ENCODE measurements at places on chromosomes 1 and 21.
A peak's percentile ranks its signal among the peaks of the same experiment; 100 is the strongest.

- no peak for ATAC-seq
These were observed 269.8 kb upstream of the KAZN start for GRCh38 chr1:14328685-14329084.

DNA sequence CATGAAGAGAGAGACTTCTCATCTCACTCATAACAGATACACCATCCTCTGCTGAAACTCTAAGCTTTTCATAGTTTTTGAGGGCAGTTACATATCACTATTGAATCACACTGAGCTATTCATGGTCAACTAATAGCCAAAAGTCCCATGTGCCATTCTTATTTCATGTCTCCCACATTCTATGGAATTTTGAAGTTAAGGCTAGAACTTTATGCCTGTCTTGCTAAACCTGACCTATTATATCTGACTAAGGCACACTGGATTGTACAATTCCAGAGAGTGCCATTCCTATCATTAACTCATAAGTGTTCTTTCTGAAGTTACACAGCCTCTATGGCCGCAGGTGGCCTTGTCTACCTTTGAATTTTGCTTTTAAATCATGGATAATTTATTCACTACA lies 254.3 kb downstream of the PTPRC start:
- ATAC-seq, result no peak

GRCh38 chr1:198517623-198518199 lies 22.8 kb downstream of the ATP6V1G3 start:
- no peak for ATAC-seq

DNA sequence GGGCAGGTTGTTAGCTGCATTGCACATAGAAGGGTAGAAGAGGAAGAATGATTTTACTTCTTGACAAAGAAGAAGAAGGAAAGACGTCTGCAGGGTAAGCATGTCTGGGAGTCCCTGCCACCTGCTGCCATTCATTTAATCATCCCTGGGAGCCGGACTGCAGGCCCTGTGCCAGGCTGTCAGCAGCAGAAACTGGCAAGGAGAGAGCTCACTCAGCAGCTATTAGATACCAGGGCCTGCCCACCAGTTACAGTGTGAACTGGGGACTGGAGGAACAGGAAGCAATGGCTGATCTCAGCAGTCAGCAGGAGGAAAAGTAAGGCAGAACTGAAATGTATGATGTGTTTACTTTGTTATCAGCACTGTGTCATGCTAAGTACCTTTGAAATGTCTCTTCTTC lies 75.7 kb upstream of the C1orf87 start:
- peak; percentile 91 for ATAC-seq

- no peak for ATAC-seq
These were observed 3.1 kb upstream of the KCNE2 start for GRCh38 chr21:34360488-34361241.

DNA sequence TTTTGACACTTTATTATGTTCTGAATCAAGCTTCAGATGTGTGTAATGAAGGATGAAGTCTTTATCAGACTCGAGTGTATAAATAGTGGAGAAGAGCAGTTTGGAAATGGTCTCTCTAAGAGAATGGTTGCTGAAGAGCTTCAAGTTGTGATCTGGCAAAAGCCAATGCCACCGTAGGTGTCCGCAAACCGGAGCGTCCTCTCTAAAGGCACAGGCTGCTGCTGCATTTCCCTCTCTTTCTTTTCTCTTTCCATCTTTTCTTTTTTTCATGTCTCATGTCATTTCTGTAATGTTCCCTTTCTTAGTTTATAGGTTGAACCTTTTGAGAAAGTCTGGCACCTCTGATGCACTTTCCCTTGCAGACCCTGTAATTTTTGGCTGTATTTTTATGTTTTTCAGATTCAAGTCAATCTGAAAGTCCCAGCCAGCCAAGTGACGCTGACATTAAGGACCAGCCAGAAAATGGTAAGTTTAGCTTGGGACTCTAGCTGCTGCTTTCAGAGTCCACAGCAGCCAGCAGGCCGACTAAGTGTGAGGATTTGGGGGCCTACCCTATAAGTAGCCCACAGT lies 194.8 kb downstream of the NFIA start:
- no peak for ATAC-seq

DNA sequence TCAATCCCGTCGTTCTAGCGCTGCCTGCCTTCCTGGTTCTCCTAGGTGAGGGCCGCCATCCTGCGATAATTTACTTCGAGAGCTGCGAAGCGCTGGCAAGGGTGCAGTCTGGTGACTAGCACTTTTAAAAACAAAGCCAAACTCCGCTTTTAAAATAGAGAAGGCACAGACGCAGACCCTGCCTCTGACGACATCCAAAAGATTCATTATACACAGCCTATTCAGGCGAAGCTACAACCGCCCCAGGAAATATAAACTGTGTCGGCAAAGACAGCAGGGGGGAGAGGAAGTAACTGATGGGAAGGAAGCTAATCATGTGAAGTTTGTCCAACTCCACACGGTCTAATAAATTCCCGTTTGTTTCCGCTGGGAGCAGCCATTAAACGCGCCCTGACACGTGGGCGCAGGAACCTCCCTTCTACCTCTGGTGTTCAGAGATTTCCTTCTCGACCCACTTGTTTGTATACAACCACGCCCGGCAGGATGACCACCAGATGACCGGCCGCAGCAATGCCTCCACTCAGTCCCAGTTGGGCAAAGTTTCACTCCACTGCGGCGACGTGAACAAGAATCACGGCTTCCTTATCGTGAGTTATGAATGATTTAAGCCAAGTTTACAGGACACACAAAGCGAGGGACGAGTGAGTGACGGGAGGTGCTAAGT lies 1.3 kb downstream of the GNG12 start:
- ATAC-seq, result peak; percentile 69

DNA sequence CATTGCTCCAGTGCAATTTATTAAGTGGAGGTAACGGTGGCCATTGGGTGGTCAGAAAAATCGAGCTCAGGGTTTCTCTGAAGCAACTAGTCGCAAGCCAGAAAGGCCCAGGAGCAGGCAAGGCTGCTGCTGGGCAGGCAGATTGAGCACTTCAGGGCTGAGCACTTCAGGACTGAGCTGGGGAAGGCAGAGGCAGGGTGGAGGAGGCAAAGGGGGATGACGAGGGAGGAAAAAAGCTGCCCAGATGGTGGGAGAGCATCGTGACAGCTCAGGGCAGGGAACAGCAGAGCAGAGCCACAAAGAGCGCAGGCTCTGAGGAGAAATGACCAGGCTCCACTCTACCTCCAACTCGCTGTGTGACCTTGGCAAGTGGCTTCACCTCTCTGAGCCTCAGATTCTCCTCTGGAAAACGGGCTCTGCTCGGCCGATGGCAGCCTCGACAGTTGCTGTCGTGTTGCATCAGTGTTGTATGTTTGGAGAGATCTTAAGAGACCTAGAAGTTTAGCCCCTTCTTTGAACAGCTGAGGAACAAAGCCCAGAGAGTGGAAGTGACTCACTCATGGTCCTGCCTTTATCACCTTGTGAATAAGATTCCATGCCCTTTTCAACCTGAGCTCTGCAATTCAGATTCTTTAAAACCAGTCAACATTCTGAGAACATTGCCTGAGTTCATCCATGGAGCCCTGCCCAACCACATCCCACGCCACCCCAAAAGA lies 141.4 kb downstream of the SYF2 start:
- ATAC-seq, result no peak

- no peak for ATAC-seq
These were observed 33.5 kb upstream of the ACTRT2 start for GRCh38 chr1:2987773-2988172.

DNA sequence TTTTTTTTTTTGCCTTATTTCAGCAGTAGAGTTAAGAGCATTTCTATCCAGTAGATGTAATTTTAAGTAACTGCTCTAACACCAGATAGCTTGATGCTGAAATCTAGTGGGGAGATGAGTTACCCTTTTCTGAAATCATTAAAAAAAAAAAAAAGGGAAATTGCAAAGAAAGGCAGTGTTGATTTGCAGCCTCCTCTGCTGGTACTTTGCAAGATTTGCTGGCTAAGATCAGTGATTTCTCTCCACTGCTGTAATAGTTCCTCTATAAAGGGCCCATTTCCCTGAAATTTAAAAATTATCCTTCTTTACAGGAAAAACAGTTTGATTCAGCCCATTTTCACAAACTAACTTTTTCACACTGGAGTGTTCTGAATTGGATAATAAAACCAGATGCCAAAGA lies 120.6 kb downstream of the PTBP2 start:
- no peak for ATAC-seq

- ATAC-seq, result peak; percentile 81
These were observed 488.0 kb upstream of the PLXNA2 start for GRCh38 chr1:208731981-208732821.

DNA sequence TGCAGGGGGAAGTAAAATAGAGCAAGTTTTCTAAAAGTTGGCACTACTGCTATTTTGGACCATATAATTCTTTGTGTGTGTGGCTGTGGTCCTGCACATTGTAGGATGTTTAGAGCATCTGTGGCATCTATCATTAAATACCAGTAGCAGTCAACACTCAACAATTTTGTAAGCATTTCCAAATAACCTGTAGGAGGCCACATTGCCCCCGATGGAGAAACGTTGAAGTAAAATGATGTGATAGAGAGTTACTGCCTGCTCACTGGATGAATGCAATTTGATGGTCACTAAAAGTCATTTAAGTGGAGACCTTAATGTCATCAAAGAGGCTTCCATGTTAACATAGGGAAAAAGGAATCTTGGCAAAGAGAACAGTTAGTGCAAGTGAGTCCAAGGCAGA lies 560.8 kb downstream of the NEGR1 start:
- ATAC-seq, result no peak

- no peak for ATAC-seq
These were observed 104.6 kb downstream of the TLR5 start for GRCh38 chr1:223038288-223039006.

DNA sequence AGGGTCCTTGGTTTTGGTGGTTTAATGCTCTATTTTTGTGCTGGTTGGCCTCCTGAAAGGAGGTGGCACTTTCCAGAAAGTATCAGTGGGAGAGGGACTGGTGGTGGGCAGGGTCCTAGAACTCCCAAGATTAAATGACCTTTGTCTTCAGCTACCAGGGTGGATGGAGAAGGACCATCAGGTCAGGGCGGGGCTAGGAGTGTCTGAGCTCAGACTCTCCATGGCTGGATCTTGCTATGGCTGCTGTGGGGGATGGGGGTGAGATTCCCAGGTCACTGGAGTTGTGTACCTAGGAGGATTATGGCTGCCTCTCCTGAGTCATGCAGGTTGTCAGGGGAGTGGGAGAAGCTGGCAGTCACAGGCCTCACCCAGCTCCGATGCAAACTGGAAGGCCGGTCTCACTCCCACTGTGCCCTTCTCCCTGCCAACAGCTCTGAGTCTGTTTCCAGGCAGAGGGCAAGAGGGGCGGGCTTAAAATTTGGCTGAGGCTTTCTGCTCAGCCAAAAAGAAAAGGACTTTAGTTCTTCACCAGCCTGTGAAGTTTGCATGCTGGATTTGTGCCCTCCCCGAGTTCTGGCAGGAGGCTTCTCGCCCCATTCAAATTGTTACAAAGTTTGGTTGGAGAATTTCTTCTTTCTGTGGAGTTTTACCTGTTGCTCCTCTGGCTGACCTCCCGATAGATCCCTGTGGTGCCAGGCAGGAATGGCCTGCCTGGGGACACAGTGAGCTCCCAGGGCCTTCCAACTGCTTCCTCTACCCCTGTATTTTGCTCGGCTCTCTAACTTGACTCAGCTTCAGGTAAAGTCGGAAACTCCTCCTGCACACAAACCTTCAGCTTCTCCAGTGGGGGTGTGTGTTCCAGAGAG lies 13.1 kb upstream of the KYAT3 start:
- ATAC-seq, result no peak

GRCh38 chr1:201176940-201177339 lies 13.7 kb upstream of the IGFN1 start:
- ATAC-seq, result no peak

GRCh38 chr1:15299179-15299578 lies 52.2 kb downstream of the FHAD1 start:
- no peak for ATAC-seq

GRCh38 chr1:234120327-234120944 lies 216.0 kb downstream of the SLC35F3 start:
- ATAC-seq, result no peak

DNA sequence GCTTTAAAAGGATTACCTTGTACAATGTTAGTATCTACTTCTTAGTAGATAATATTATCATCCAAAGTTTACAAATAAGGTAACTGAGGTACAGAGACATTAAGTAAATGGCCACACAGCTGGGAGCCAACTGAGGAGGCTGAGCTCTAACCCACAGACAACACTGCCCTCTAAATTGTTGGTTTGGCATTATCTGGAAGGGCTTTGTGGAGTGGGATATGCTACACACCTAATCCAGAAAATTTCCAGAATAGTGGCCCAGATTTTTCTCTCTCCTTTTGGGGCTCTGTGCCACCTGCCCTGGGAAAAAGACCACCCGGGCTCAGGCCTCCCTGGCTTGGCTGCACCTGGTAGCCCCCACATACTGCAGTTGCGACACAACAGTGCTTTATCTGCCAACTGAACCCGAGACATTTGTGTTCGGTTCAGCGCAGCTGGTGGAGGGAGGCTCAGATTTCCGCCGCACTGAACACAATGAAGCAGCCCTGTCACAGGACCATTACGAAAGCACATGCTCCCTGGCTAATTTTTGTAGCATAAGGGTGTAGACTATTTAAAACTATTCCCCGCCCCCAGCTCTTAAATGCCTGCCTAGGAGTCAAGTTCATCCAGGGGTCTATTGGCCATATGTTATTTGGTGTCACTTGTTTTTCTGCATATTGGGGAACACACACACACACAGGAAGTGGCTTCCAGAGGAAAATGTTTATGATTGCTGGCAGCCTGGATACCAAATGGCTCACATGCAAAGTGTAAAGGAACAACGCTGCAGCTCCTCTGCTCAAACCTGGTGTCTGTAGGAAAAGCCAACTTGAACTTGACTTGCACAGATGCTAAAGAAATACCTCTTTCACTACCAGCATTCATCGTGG lies 92.3 kb upstream of the ESRRG start:
- no peak for ATAC-seq

DNA sequence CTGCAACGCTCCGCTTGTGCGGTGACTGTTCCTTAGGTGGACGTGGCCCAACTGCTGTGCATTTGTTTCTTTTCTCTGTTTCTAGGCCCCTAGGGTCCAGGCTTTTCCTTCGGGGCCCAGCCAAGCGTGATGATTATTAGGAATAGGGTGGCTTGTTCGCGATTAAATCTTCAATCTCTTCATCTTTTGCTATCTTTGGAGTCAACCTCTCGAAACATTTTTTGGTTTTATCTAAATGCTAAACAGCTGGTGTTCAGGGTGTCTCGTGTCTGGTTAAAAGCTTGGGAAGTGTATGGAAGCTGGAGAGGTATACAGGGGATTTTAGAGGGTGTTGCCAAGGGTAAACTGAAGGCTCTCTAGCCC lies 844 bp upstream of the PLD5 start:
- peak; percentile 38 for ATAC-seq

DNA sequence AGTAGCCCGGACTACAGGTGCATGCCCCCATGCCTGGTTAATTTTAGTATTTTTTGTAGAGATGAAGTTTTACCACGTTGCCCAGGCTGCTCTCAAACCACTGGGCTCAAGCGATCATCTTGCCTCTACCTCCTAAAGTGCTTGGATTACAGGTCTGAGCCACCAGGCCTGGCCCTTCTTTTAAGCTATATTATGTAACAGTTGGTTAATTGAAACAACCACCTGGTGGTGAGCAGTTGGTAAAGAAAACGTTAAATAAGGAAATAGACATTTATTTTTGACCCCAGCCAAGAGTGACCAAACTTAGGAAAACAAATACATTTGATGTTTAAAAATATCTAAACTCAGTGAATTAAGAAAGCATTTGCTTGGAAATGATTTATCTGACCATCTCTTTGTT lies 12.1 kb upstream of the PDC start:
- no peak for ATAC-seq

GRCh38 chr1:193105821-193106177 lies 585 bp upstream of the GLRX2 start:
- no peak for ATAC-seq

Data from SK-N-SH treated with all-trans-retinoic acid at 6 μM for 48 hours (cell line).